ENCODE measurements at places on chromosomes 5 and 9.

DNA sequence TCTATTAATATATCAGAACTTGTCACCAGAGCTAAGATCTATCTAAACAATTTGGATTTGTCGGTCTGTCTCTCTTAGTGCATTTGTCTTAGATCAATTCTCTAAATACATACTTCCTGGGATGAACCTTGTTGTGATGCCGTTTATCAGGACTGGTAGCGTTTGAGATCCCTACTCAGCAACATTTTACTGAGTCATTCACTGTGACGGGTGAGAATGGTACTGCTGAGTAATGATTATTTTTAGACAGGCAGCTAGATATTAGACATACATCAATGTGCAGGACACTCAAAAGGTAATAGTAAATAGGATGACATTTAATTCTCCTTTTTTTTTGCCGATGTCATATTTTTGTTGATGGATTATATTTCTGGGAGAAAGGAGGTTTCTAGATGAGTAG is 209.0 kb downstream of the CSNK1G3 start:
- no peak for DNase-seq

DNA sequence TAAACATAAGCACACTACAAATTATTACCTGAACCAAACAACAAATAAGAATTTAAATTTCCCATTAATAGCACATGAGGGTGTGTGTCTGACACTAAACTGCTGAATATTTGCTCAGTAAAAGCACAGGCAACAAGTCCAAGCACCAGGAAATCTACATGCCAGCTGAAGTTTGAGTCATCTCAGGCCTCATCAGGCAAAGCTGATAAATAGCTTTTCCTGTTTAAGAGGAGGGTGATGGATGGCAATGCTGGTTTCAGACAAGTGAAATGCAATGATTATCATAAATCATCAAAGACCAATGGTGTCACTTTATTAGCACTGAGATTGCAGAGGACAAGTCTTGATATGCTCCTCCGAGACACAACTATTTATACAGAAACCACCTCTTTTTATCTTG is 1668.0 kb upstream of the C9orf72 start:
- DNase-seq: no peak

- DNase-seq: no peak
These were observed 360.6 kb downstream of the EFNA5 start for GRCh38 chr5:107310181-107310580.

GRCh38 chr9:112299514-112299913 is 33.9 kb downstream of the PTBP3 start:
- no peak for DNase-seq

GRCh38 chr5:72121052-72121779 is 13.9 kb downstream of the MAP1B start:
- DNase-seq: no peak

DNA sequence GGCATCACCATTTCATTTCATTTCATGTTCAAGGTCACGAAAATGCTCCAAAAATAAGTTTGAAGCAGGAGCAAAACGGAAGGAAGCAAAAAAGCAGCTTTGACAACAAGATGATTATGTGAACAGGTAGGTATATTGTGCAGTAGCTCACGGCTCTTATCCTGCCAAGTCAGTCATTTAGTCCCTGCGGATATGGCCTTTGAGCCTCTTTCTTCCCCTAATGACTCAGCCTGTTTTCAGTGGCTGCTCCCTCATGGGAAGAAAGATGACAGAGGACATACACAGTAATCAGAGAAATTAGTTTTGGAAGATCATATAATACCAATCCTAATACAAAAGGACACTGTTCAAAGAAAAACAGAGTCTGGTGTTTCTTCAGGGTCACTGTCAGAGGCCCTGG is 155.8 kb upstream of the GRAMD2B start:
- no peak for DNase-seq

GRCh38 chr5:157157293-157157891 is 8.7 kb downstream of the GARIN3 start:
- no peak for DNase-seq

DNA sequence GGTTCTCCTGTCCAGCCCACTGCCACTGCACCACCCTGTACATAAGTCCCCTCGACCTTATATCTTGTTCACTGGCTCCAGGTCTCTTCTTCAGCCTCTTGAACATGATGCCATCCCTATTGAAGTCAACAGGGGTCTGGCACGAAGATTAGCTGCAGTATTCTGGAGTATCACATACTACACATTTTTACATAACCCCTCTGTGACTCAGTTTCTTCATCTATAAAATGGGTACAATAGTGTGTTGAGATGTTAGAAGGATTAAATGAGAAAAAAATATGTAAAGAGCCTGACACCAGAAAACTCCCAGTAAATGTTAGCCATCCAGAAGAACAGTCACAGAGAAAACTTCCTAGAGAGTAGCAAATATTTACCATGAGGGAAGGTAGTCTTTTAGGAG is 98.9 kb downstream of the PIK3R1 start:
- DNase-seq: no peak

GRCh38 chr9:133301253-133302230 is 26.5 kb upstream of the ABO start:
- no peak for DNase-seq

- DNase-seq: peak; percentile 59
These were observed 597 bp downstream of the NFIL3 start for GRCh38 chr9:91422758-91423711.

DNA sequence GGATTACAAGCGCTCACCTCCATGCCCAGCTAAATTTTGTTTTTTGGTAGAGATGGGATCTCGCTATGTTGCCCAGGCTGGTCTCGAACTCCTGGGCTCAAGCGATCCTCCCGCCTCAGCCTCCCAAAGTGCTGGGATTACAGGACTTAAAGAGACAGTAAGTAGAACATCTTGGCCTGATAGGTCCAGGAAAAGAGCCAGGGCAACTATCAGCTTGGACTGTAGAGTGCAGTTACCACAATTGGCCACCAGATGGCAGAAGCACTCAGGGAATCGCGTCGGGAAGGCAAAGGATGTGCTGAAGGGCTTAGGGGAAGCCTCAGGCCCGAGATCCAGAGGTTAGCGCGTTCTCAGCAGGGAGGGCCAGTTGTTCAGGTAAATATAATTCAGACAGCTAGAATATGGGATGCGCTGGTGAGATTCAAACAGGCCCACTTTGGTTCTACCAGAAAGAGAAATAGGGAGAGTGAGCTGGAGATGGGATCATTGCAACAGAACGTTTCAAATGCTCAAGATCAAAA is 21.5 kb downstream of the C9orf57 start:
- DNase-seq: peak; percentile 44

DNA sequence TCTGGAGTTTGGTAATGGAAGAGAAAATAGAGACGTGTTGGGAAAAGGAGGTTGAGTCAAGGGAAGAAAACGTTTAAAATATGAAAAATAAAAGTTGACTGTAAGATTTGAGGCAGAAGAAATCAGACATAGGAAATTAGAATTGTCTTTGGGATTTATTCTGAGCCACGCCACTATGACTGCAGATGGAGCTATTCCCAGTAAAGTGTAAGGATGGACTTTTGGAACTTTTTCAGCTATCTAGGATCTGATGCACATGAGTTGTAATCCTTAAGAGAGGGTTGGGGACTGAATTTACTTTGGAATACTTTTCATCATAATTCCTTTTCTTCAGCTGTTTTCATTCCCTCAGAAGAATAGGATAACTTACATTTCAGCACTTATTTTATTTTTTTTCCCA is 336.7 kb downstream of the FAM170A start:
- no peak for DNase-seq

DNA sequence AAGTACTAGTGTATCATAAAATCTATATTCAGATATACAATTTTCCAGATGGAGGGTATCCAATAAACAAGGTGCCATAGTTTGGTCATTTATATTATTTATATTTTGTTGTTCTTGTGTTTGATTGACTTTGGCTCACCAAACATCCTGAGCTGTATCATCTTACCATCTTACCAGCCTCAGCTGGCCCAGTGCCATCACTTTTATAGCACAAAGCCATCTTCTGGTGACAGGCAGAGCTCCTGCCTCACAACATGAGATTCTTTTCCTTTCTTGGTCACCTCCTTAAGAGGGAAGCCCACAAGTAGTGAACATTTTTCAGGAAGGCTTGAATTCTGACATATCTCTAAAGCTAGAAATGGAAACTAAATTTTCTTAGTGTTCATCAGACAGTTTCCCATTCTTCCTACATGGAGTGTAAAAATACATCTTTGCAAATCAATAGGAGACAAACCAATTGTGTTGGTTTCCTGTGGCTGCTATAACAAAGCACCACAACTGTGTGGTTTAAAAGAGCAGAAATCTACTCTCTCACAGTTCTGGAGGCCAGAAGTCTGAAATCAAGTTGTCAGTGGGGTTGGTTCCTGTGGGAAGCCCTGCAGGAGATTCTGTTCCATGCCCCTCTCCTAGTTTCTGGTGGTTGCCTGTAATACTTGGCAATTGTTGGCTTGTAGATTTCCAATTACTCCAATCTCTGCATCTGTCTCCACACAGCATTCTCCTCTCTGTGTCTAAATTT is 341.8 kb downstream of the MAN2A1 start:
- DNase-seq: peak; percentile 32

DNA sequence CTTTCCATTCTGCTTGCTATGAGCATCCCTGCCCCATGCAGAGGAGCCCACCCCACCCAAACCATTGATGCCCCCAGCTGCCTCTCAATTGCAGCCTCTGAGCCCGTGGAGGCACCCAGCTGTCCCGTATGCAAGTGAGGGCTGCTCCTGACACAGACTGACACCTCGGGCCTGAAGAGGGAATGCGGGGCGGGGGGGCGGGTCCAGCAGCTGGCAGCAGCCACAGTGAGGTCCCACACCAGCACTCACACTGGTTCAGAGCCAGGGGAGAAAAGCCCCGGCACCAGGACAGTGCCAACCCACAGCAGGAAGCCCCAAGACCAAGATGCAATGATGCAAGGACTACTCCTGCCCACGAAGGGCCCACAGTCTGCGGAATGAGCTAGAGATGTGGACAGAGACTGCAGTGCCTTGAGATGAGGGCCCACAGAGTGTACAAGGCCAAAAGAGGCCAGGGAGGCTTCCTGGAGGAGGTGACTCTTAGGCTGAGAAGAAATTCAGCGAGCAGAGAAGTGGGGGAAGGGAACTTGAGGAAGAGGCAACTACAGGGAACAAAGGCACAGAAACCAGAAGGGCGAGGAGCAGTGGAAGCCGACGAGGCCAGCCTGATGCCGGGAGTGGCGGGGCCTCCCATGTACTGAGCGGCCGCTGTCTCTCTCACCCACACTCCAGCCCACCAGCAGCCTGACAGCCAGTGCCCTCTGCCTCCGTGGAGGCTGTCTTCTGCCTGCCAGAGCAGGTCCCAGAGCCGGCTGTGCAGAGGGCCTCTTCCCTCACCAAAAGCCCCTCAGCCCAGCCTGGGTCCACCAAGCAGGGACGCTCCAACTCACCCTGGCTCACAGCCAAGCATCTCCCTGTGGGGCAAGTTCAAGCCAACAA is 9.2 kb downstream of the EEIG1 start:
- DNase-seq: no peak

GRCh38 chr9:29945012-29945411 is 2371.7 kb upstream of the C9orf72 start:
- no peak for DNase-seq

- no peak for DNase-seq
These were observed 311.9 kb upstream of the PANK3 start for GRCh38 chr5:168890816-168891812.
